A172 (cell line): ENCODE measurements at places on chromosomes 2 and 18. TPM values are rescaled to one million over a fixed set of nuclear protein-coding genes. Genes with fewer than 3 reads are reported as not detected.

DNA sequence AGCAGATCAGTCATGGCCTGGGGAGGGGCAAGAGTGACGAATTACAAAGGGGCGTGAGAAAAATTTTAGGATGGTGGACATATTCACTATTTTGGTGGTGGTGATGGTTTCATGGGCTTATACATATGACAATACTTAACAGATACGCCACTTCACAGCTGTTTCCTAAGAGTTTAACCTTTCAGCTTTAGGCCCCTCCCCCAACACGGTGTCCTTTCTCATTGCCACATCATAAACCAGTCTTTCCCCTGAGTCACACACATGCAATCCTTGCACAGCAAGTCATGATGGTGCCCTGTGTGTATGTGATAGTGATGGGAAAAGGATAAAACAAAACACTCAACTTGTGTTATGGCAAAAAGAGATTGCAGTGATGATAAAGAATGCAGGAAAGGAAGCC lies 47.6 kb upstream of the IL1R1 start:
- DNase-seq, result peak; percentile 29

DNA sequence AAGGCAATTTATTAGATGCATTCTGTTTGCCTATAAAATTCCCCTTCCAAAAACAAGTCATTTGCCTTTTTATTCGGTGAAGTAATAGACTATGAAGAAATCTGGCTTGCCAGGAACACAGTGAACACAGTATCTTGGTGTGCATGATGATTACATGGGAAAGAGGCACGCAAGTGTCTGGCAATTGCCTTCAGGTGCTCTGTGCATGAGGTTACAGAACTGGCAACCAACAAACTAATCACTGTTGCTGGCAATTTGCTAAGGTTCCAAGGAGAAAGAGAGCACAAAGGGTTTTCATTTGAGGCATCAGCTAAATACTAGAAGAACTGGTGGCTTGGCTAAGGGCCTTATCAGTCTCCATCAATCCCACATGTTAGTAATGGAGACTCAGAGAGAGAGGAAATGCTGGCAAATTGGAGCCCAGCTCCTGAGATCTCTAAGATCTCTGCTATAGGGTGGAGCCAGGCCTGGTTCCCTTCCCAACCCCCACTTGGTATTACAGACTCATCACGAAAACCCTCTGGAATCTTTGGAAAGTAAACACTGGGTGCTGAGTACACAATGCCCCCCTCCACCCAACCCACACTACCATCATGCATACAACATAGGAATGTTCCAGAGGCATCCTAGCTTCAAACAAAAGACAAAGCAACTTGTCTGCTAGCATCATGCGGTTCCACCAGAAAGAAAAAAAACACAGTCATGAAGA lies 10.4 kb downstream of the RNF152 start:
- DNase-seq, result no peak

DNA sequence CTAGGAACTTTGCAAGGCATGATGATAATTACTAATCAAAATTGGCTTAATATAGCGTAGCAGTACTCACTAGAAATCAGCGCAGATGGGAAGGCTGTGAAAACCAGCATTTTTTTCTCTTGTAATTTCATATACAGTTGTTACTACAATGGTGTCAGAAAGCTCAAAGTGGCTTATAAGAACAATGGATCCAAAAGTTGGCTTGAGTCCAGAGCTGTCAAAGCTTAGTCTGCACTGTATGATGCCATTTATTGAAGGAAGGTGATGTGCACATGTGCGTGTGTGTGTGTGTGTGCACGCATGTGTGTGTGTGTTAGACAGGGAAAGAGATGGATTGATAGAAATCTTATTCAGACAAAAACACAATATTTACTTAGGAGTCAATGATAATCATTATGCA lies 341.3 kb downstream of the TGIF1 start:
- no peak for DNase-seq

- no peak for DNase-seq
These were observed 9.8 kb downstream of the EN1 start for GRCh38 chr2:118837621-118838020.

- no peak for DNase-seq
These were observed 22.1 kb downstream of the TYMS start for GRCh38 chr18:679516-679915.

SERPINB13 gene
- total RNA-seq, result not detected in 2 replicates

MRO gene
- 0.03 TPM in 1 of 2 replicates, not detected in the other for total RNA-seq

DNA sequence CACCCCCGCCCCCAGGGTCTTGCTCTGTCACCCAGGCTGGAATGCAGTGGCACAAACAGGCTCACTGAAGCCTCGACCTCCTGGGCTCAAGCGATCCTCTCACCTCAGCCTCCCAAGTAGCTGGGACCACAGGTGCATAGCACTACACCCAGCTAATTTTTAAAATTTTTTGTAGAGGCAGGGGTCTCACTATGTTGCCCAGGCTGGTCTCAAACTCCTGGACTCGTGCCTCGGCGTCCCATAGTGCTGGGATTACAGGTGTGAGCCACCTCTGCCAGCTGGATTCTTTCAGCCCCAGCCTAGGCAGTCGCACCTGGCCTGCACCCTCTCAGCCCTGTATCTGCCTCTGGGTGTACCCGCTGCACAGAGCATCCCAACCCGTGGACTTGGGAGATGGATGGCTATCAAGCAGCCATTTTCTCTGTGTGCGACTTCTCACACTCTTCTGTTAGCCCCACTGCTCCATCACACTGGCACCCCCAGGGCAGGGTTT lies 166.4 kb upstream of the HAAO start:
- DNase-seq, result no peak

DNA sequence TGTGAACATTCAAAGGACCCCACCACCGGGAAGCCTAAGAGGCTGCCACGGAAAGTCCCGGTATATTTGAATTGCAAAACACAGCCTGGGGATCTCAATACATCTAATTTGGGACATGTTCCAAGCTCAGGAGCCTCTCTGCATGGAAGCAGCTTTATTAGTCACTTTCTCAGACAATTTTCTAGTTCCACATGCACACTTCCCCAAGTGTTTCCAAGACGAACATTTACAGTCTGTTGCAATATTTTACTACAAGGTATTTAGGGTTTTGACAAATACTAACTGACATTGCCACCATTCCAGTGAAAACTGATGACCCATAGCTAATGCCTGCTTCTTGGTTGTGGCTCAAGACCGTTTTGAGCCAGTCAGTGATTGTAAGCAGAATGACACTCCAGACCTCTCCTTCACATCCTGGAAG lies 145.3 kb downstream of the NCKAP5 start:
- peak; percentile 7 for DNase-seq

UGT1A7 gene
- not detected in 2 replicates for total RNA-seq

DNA sequence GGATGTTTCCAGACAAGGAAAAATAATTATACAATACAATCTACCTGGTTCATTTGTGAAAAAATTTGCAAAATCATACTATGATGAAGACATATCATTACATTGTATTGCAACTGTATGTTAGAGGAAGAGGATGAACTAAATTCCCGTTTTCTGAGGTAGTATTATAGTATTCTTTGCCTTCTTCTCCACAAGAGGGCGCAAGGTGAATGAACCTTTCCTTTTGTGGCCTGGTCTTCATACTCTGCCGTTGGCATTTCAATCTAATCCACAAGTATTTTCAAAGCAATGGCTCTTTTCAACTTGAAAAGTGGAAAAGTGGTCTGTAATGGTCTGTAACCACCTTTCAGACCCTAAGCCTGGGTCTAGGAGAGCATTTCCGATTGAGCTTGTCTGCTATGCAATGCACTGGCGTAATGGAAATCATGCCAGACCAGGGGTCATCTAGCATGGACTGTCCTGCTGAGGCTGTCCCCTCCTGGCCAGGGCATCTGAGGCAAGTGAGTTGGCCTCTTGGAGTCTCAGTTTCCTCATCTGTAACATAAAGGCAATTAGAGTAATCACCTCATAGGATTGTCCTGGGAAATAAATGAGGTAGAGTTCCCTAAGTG lies 30.8 kb upstream of the ZNF396 start:
- DNase-seq, result peak; percentile 85

- DNase-seq, result no peak
These were observed 631 bp downstream of the MORN2 start for GRCh38 chr2:38876407-38876806.

FER1L5 gene
- 0.10 and 0.22 TPM in 2 replicates for total RNA-seq
